ENCODE measurements at places on chromosomes 5 and 9.
A peak's percentile ranks its signal among the peaks of the same experiment; 100 is the strongest.

GRCh38 chr5:137001026-137001569 lies 498.0 kb downstream of the SPOCK1 start:
- no peak for DNase-seq

GRCh38 chr9:122217640-122218039 lies 11.1 kb downstream of the LHX6 start:
- DNase-seq = no peak

DNA sequence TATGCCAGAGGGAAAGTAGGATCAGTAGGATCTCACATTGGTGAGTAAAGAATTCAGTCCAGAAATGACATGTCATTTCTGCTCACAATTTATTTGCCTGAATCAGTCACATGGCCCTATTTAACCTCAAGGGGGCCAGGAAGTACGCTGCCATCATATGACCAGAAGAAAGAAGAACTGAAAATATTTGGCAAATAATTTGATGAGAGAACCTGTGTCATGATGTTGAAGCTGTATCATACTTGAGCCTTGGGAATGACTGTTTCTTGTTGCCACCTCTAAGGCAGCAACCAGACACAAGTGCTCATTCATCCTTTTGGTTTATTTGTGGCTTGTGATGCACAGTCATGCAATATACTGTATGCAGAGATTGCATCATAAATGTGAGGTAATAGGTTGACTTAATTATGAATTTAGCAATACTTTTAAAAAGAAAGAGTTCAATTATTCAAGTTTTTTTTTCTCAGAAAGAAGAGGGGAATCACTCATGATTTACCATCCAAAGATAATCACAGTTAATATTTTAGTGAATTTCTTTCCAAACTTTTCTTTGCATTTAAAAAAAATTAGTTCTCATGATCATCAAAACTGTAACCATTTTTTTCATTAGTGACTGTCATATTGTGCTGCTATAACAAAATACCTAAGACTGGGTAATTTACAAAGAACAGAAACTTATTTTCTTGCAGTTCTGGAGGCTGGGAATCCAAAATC lies 8.2 kb upstream of the ZFYVE16 start:
- no peak for DNase-seq

GRCh38 chr9:121607434-121608167 lies 43.8 kb upstream of the DAB2IP start:
- DNase-seq = no peak

- no peak for DNase-seq
These were observed 22.4 kb downstream of the C9 start for GRCh38 chr5:39341896-39342295.

DNA sequence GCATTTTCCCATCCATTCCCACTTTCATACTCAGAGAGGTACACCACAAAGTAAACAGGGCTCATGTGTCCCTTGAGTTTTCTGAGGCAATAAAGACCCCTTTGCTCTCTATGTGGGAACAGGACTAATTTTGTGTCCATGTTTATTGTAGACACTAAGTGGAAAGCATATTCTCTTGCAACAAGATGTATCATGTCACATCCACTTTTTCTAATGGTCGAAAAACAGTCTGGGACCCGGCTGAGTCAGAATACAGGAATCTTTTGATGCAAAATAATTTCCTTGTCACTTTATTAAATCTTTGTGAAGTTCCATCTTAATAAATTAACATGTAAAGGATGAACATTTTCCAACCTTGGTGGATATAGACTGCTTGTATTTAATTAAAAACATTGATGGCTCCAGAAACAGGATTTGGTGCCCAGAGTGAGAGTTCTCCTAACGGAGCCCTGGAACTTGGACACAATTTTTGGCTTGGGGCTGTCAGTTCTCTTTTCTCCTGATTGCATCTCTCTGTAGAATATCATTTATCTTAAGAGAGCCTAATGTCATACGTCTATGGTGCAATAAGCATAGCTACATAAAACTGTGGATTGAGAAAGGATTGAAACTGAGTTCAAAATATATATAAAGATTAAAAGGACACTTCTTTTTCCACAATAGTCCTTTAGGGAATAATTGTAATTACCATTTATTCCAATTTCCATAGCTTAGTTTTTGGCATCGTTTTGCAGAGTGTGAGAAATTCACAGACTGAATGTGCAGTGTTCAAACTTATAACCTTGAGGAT lies 1116.7 kb upstream of the SEMA6A start:
- DNase-seq = no peak

- peak; percentile 29 for DNase-seq
These were observed 46.6 kb downstream of the CYFIP2 start for GRCh38 chr5:157312492-157312891.

GRCh38 chr9:88236511-88237478 lies 98.5 kb upstream of the SPATA31C2 start:
- DNase-seq = no peak

- no peak for DNase-seq
These were observed 168.1 kb downstream of the NR3C1 start for GRCh38 chr5:143235423-143235822.

DNA sequence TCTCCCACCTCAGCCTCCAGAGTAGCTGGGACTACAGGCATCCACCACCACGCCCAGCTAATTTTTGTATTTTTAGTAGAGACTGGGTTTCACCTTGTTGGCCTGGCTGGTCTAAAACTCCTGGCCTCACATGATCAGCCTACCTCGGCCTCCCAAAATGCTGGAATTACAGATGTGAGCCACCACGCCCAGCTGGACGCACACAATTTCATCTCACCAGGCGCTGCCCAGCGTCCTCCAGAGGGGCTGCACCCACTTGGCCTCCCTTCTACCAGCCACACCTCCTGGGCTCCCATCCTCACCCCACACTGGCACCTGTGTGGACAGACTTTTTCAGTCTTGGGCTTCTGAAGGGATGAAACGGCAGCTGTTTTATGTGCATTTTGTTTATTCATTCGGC lies 3.8 kb upstream of the EXOC3 start:
- no peak for DNase-seq

GRCh38 chr5:172133359-172134029 lies 54.5 kb downstream of the STK10 start:
- no peak for DNase-seq

- DNase-seq = no peak
These were observed 190.9 kb upstream of the TUT7 start for GRCh38 chr9:86545090-86545489.

DNA sequence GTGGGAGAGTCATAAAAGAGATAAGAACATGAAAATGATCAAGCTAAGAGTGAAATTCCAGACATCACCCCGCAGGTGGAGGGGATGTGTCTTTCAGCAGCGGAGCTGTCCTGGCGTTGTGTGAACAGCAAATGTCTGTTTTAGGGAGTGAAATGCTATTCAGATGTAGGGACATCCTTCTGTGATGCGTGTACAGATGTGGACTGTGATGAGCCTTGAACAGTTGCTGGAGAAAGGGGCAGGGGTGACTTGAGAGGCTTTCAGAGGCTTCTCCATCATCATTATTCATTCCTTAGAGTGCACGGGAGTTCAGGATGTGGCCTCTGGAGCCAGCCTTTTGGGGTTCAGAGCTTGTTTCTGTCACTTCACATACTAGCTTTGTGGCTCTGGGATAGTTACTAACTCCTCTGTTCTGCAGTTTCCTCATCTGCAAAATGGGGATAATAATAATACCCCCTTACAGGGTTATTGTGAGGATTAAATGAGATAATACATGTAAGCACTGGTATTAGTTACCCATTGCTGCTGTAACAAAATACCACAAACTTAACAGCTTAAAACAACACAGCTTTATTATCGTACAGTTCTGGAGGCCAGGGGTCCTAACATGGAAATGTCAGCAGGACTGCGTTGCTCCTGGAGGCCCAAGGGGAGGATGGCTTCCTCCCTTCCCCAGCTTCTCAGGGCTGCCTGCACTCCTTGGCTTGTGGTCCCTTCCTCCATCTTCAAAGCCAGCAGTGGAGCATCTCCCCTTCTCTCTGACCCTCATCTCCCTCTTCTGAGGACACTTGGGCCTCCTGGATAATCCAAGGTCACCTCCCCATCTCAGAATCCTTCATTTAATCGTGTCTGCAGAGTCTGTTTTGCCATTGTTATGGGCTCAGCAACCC lies 9.4 kb downstream of the TRAF1 start:
- DNase-seq = no peak

DNA sequence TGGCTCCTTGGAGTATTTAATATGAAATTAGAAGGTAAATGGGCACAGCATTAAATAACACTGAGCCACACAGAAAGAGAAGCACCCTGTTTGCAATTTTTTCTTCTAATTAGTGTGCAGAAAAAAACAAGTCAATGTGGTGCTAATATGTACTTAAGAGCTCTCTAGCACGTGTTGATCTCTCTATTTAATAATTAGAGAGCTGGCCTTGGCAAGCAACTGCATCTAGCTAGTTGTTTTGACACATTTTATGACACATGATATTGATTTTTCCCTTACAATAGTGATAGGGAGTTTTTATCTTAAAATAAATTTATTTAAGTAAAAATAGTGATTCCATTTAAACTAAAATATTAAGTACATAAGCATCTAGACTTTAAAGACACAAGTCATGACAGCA lies 54.5 kb upstream of the NUDT12 start:
- no peak for DNase-seq

DNA sequence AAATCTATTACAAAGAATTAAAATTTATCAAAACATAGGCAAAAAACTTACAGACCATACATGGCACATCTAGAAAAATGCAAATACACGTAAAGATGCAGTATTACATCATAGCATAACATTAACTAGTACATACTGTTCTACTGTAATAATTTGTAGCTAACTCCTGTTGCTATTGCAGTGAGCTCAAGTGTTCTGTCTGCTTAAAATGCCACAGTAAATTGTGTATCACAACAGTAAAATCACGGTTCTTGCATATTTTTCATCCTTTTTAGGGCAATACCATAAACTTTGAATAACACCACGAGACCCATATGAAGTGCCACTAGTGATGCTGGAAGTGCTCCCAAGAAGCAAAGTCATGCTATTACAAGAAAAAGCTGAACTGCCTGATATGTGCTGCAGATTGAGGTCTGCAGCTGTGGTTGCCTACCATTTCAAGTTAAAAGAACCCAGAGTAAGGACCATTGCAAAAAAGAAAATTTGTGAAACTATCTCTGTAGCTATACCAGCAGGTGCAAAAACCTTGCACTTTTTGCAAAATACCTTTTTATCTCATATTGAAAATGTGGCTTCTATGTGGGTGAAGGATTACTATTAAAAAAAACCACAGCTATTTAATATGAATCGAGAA lies 14.2 kb downstream of the HOMER1 start:
- no peak for DNase-seq
